ENCODE measurements at places on chromosomes 11 and 22.

- DNase-seq = peak; percentile 75
Observed at GRCh38 chr11:31487848-31488247, 21.6 kb downstream of the IMMP1L start.

DNA sequence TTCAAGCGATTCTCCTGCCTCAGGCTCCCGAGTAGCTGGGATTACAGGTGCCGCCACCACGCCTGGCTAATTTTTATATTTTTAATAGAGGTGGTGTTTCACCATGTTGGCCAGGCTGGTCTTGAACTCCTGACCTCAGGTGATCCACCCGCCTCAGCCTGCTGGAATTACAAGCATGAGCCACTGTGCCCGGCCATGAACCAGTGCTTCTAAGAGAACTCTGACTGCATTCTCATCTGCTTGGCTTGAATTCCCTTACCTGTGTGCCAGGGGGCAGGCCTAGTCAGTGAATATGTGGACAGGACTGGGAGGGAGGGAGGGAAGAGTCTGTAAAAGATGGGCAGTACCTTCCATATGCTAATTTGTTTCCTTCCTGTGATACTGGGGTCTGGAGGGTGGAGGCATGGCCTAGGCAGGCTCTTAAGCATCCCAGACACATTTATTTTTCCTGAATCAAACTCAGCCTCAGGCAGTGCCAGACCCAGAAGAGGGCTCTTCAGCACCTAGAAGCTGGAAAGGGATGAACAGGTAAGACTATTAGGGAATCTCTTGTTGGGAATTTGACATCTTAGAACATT lies 6.6 kb downstream of the RPS25 start:
- DNase-seq = no peak

GRCh38 chr11:47800759-47801158 lies 33.6 kb upstream of the FNBP4 start:
- no peak for DNase-seq

DNA sequence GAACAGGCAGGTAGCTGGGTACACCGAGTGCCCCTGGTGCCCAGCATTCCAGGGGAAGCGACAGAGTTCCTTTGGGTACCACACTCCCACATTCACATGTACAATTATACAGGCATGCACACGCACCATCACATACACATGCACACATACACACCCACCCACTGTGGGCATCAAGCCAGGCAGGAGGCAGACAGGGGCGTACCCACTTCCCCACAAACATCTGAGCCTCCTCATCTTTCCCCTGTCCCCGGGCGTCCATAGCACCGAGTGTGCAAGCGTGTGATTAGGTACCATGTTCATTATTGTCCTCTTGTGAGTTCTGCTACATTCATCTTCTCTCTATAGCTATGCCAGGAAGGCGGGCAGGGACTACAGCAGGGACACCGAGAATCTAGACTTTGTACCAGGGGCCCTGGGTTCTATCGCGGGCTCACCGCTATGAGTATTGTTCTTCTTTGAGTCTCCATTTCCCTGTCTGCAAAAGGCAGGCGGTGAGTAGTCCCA lies 2.1 kb upstream of the CARD10 start:
- DNase-seq = no peak

- no peak for DNase-seq
Observed at GRCh38 chr11:72779495-72780128, 14.2 kb downstream of the STARD10 start.

GRCh38 chr11:77497368-77497767 lies 23.5 kb upstream of the PAK1 start:
- no peak for DNase-seq

- no peak for DNase-seq
Observed at GRCh38 chr11:96075532-96075959, 151.6 kb upstream of the MTMR2 start.

GRCh38 chr11:77789061-77789730 lies 31.3 kb downstream of the RSF1 start:
- DNase-seq = no peak

GRCh38 chr11:125167954-125168835 lies 3.6 kb downstream of the PKNOX2 start:
- DNase-seq = peak; percentile 65

DNA sequence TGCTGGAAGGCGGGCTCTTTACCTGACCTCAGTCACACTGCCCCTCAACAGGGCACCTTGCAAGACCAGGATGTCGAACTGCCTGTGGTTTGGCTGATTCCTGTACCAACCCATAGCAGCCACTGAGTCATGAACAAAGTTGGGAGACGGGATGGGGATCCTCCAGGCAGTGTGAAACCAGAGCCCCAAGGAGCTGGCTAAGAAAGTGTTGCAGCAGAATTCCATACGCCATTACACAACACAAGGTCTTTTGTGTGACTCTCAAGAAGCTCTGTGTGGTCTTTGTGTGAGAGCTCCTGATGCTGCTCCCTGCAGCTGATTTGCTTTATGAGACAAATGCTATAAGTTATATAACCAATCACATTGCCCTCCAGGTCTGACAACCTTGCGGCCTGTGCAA lies 617.7 kb downstream of the OPCML start:
- no peak for DNase-seq

DNA sequence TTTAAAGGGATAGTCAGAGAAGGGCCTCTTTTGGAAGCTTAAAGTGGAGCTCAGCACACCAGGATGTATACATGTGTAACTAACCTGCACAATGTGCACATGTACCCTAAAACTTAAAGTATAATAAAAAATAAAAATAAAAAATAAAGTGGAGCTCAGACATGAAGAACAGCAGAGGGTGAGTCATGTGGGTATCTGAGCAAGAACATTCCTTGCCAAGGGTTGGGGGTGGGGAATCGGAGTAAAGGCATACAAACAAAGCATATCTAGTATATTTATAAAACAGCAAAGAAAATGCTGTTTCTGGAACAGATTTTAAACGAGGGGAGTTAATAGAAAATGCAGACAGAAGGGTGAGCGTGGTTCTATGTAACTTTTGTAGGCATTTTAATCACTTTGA lies 562.6 kb upstream of the ANO3 start:
- DNase-seq = peak; percentile 50

- no peak for DNase-seq
Observed at GRCh38 chr11:2204361-2205213, 33.0 kb upstream of the TH start.

GRCh38 chr22:46053563-46054090 lies 76.7 kb upstream of the WNT7B start:
- DNase-seq = peak; percentile 84

- DNase-seq = no peak
Observed at GRCh38 chr11:93532281-93532789, 10.9 kb downstream of the SMCO4 start.
